ENCODE measurements at places on chromosomes 3 and 15.

- DNase-seq = peak; percentile 50
Observed at GRCh38 chr3:160661660-160662059, 15.3 kb upstream of the ARL14 start.

- DNase-seq = no peak
Observed at GRCh38 chr3:119580067-119580760, 922 bp downstream of the ADPRH start.

DNA sequence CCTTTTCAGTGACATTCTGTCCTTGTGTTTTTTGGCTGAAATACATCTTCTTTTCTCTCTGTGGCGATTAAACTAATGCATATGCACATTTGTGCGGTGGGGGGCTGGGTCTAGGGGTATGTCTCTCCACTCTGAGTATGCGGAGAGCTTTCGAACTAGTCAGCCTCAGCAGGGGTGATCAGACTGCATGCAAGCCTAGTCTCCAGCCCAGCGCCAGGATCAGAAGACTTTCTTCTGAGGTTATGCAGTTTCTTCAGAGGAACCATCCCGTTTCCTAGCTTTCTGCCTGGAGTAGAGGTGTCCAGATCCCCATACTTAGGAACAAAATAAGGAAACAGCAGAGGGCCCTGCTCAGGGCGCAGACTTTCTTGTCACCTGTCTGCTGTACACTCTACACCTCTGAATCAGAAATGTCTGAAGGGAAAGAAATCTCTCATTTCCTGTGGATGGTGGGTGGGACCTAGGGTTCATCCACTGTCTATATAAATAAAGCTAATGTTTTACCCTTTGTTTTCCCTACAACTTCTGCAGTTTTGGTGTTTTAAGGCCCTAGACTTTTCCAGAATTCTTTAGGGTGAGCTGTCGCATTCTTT lies 230.4 kb downstream of the ABHD5 start:
- no peak for DNase-seq

GRCh38 chr15:48682942-48683651 lies 37.6 kb upstream of the FBN1 start:
- no peak for DNase-seq

DNA sequence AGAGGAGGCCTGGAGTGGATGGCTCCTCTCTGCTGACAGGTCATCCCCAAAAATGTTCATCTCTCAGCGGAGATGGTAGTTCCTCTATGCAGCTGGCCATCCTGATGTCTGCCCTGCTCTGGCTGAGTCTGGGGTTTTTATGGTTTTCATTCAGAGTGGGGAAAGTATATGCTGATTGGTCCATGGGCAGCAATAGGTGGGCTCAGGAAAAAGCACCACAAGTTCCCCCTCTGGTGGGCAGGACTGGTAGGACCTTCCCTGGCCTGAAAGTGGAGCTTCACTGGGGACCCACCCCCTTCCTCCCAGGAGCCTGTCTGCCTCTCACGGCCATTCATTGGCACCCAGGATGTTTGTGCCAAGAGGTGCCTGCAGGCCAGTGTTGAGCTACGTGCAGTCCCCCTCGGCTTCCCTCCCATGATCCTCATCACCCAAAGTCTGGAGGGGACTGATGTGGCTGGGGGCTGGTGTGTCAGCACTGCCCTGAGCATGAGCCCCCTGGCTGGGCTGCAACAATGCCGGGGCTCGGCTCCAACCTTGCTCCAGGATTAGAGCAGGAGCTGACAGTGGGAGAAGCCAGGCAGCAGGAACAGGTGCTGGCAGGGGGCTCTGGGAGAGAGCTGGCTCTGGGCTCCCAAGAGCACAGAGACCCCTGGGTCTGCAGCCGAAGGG lies 13.1 kb upstream of the BLOC1S6 start:
- no peak for DNase-seq
